T-cell (primary cell): ENCODE measurements at places on chromosomes 3 and 15. TPM values are rescaled to one million over a fixed set of nuclear protein-coding genes. Genes with fewer than 3 reads are reported as not detected.

- no peaks in the 10 kb centered on the region for H3K27me3 ChIP-seq
- H3K27ac ChIP-seq = no peak overlapping the region
- no peak for DNase-seq
- H3K4me3 ChIP-seq = no peak overlapping the region
Measured at GRCh38 chr3:100042166-100042981, 71.9 kb downstream of the FILIP1L start.

The ERC2 gene
- not detected for total RNA-seq

The DAPK2 gene
- 8.2 TPM for total RNA-seq

DNA sequence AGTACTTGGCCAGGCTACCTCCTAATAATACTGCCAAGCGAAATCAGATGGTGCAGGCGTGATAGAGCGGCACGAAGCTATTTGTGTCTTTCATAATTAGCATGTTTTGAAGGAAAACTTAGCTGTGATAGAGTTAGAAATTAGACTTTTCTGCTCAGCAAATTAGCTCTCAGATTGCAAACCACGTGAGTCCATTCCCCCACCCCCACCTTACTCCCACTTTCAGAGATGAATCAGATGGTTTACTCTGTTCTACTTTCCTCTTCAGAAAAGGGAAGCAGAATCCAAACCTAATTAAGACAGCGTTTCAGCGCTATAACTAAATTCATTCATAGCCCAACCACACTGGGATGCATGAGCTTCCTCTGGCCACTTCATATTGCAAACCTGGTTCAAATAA is 214.6 kb downstream of the SLCO3A1 start:
- H3K27me3 ChIP-seq = no peaks in the 10 kb centered on the region
- no peaks in the 10 kb centered on the region for H3K4me1 ChIP-seq
- no peak for DNase-seq
- H3K4me3 ChIP-seq = no peak overlapping the region

The IL17RC gene
- 0.77 TPM for total RNA-seq

The IL5RA gene
- total RNA-seq = 0.43 TPM

DNA sequence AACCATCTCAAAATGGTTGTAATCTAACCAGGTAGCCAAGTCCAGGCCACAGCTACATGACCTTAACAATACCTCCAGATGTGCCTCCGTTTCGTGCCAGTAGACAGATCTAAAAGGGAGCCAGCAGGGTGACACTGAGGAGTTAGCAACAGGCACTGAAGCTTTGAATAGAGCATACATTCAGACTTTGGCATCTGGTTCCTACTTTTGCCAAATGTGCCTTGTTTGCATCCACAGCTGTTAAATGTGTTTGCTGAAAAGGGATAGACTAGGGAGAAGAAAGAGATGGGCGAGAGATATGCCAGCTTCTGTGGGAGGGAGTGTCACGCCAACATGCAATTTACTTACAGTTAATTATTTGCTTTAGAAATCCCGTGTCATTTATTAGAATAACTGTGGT is 1433.9 kb upstream of the CADM2 start:
- H3K27ac ChIP-seq = no peak overlapping the region
- no peaks in the 10 kb centered on the region for H3K27me3 ChIP-seq
- H3K4me3 ChIP-seq = no peak overlapping the region
- H3K4me1 ChIP-seq = no peaks in the 10 kb centered on the region
- no peaks in the 10 kb centered on the region for H3K36me3 ChIP-seq

The WDR72 gene
- total RNA-seq = not detected

DNA sequence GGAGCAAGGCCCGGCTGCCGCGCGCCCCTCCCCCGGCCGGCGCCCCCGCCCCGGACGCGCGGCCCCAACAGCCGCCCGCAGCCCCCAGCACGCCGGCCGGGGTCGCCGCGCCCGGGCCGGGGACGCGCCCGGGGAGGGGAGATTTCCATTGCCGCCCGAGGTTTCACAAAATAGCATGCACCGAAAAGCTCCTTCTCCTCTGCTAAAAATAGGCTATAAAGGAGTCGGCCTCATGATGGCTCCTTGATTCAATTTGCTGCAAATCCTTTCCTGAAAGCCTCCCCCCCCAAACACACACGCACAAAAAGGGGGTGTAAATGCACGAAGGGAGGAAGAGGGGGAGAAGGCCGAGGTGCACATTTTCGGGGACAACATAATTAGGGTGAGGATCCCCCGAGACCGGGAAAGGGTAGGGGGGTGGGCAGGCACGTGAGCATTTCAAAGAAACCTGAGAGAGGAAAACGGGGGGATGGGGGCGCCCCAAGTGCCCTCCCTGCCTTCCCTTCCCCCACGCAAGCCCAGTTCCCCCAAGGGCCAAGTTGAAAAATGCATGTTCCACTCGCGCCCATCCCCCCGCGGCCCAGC is 734 bp downstream of the TBL1XR1 start:
- H3K36me3 ChIP-seq = no peaks in the 10 kb centered on the region
- H3K4me3 ChIP-seq = peak overlapping the region; percentile 88
- H3K4me1 ChIP-seq = peaks cover 43% of the 10 kb centered on the region
- H3K27me3 ChIP-seq = no peaks in the 10 kb centered on the region
- DNase-seq = peak; percentile 23

The PLA1A gene
- not detected for total RNA-seq

GRCh38 chr3:124447845-124448244 is 282.4 kb upstream of the UMPS start:
- no peak overlapping the region for H3K27ac ChIP-seq
- no peaks in the 10 kb centered on the region for H3K4me1 ChIP-seq
- no peaks in the 10 kb centered on the region for H3K36me3 ChIP-seq
- DNase-seq = no peak
- no peak overlapping the region for H3K4me3 ChIP-seq
- H3K27me3 ChIP-seq = peaks cover 2% of the 10 kb centered on the region

- peak overlapping the region; percentile 82 for H3K27ac ChIP-seq
- peak; percentile 37 for DNase-seq
- H3K36me3 ChIP-seq = no peaks in the 10 kb centered on the region
- H3K4me3 ChIP-seq = peak overlapping the region; percentile 65
- H3K4me1 ChIP-seq = peaks cover 14% of the 10 kb centered on the region
Measured at GRCh38 chr3:122415104-122415744, 638 bp downstream of the WDR5B start.

GRCh38 chr15:57070674-57071073 is 152.2 kb downstream of the TCF12 start:
- H3K4me3 ChIP-seq = no peak overlapping the region
- H3K4me1 ChIP-seq = peaks cover 3% of the 10 kb centered on the region
- no peaks in the 10 kb centered on the region for H3K36me3 ChIP-seq

GRCh38 chr3:172259111-172259541 is 189.1 kb downstream of the GHSR start:
- H3K27me3 ChIP-seq = no peaks in the 10 kb centered on the region
- no peak for DNase-seq
- no peak overlapping the region for H3K27ac ChIP-seq
- peaks cover 6% of the 10 kb centered on the region for H3K36me3 ChIP-seq
- no peaks in the 10 kb centered on the region for H3K4me1 ChIP-seq
- H3K4me3 ChIP-seq = no peak overlapping the region

- no peak overlapping the region for H3K27ac ChIP-seq
- no peak overlapping the region for H3K4me3 ChIP-seq
- H3K36me3 ChIP-seq = no peaks in the 10 kb centered on the region
- no peaks in the 10 kb centered on the region for H3K27me3 ChIP-seq
- no peak for DNase-seq
- H3K4me1 ChIP-seq = no peaks in the 10 kb centered on the region
Measured at GRCh38 chr15:101038327-101039003, 119.3 kb downstream of the LRRK1 start.

DNA sequence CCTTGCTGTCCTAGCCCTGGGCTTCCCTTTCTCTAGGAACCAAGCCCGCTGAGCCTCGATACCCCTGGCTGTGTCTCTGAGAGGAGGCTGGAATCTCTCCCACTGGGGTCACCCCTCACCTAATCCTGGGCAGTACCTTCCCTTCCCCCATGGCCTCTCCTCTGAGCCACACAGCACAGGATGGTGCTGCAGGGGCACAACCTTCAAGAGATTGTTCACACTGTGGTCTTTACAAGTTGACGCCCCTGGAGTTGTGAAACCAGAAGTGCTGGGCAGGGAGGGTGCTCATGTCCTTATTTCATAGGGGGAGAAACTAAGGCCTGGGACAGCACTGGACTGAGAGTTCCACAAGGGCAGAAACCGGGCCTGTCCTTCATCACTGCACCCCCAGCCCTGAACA is 70.9 kb upstream of the TMEM115 start:
- H3K4me3 ChIP-seq = no peak overlapping the region
- peaks cover 23% of the 10 kb centered on the region for H3K27me3 ChIP-seq
- H3K27ac ChIP-seq = peak overlapping the region; percentile 56
- H3K36me3 ChIP-seq = no peaks in the 10 kb centered on the region

GRCh38 chr15:35130245-35130644 is 45.1 kb upstream of the NANOGP8 start:
- DNase-seq = no peak
- H3K4me1 ChIP-seq = no peaks in the 10 kb centered on the region
- H3K27me3 ChIP-seq = no peaks in the 10 kb centered on the region
- H3K27ac ChIP-seq = no peak overlapping the region
- H3K4me3 ChIP-seq = no peak overlapping the region

GRCh38 chr3:72152551-72153476 is 367.9 kb upstream of the PROK2 start:
- no peaks in the 10 kb centered on the region for H3K36me3 ChIP-seq
- H3K27ac ChIP-seq = no peak overlapping the region
- H3K27me3 ChIP-seq = no peaks in the 10 kb centered on the region
- H3K4me1 ChIP-seq = no peaks in the 10 kb centered on the region
- H3K4me3 ChIP-seq = no peak overlapping the region

DNA sequence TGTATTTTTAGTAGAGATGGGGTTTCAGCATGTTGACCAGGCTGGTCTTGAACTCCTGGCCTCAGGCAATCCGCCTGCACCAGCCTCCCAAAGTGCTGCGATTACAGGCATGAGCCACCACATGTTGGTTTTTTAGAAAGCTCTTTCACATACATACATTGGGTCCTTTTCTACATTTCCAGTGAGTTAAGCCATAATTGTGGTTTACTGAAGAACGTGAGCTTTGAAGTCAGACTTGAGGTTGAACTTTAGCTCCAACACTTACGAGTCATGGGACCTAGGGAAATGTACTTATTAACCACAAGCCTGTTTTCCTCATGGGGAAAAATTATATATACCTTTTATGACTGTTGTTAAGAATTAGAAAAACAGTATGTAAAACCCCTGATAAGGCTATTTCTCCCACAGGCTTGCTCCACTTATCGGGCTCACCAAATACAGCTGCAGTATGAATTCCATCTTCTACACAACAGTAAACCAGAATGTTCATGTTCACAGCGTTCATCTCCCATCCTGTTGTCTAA is 39.0 kb downstream of the GPR160 start:
- no peak overlapping the region for H3K4me3 ChIP-seq
- no peak overlapping the region for H3K27ac ChIP-seq
- DNase-seq = no peak
- no peaks in the 10 kb centered on the region for H3K4me1 ChIP-seq
- H3K36me3 ChIP-seq = peaks cover 3% of the 10 kb centered on the region

DNA sequence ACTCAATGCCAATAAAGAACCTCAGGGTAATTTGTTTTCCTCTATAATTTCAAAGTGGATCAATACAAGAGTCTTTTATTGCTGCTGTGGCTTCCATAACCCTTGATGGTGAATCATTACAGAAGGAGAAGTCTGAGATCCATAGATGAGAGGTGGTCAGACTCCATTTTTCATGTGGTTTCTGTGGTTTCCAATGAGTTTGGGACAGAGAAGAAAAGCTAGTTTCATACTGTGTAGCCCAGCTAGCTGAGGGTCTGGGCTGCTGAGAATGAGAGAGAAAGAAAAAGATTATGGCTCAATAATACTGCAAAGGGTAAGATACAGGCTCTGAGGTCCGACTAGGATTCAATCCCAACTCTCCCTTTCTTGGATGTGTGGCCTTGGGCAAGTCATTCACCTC is 180.6 kb upstream of the LRRN1 start:
- no peak overlapping the region for H3K4me3 ChIP-seq
- H3K36me3 ChIP-seq = no peaks in the 10 kb centered on the region
- no peaks in the 10 kb centered on the region for H3K27me3 ChIP-seq
- no peak overlapping the region for H3K27ac ChIP-seq
- DNase-seq = no peak
- H3K4me1 ChIP-seq = no peaks in the 10 kb centered on the region

DNA sequence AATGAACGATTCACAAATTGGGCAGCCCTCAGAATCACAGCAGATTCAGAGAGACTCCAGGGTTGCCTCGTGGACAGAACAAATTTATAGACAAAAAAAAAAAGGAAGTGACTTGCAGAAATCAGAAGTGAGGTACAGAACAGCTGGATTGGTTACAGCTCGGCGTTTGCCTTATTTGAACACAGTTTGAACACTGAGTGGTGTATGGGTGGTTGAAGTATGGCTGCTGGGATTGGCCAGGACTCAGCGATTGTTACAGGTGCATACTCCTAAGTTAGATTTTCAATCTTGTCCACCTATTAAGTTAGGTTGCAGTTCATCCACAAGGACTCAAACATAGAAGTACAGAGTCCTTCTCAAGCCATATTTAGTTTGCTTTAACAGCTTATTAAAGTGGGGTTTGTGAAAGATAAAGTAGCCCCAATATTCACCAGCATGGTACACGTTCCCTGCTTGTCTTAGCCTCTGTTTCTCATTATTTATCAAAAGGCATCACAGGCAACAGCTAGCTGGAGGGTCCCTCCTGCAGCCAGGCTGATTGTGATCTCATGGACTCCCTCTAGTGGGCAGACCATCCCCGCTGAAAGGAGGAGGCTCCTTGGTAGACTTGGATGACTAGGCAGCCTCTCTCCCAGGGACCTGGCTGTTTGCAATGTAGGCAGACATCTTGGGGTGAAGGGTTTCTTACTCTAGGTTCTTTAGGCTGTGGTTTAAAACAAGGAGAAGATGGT is 17.6 kb upstream of the ALDH1L1 start:
- no peak overlapping the region for H3K27ac ChIP-seq
- H3K4me1 ChIP-seq = no peaks in the 10 kb centered on the region
- no peak for DNase-seq
- H3K36me3 ChIP-seq = no peaks in the 10 kb centered on the region

DNA sequence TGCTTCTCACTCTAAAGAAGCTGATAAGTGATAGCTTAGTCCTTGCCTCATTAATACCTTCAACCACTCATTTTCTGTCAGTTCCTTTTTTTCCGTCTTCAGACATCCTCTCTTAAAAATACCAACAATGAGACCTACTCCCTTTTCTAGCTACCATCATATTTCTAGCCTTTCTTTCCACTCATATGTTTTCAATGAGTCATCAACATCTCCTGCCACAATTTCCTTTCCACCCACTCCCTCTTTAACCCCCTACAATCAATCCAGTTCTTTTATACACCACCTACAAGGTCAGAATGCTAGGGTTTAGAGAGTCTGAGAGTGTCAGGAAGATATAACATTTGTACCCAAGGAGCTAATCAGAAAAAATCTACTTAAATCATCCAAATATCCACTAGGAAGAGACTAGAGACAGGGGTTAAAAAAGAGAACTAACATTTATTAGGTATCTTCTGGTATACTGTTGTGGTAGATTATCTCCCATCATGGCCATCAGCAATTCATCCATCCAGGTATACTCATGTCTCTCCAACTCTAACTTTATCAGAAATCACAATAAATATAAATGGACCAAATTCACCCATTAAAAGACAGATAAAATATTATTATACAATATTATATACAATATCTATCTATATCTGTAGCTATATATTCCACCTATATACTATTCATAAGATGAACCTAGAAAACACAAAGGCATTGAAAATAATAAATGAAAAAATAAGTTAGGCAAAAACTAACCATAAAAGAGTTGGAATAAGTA is 42.5 kb downstream of the MYLK start:
- no peaks in the 10 kb centered on the region for H3K36me3 ChIP-seq
- H3K27me3 ChIP-seq = no peaks in the 10 kb centered on the region
- DNase-seq = no peak
- no peak overlapping the region for H3K4me3 ChIP-seq
- no peak overlapping the region for H3K27ac ChIP-seq
